T-helper 1 cell (primary cell): ENCODE measurements at places on chromosomes 1 and 21.

- no peak for DNase-seq
These were observed 51.6 kb downstream of the PCBP3 start for GRCh38 chr21:45695086-45695485.

GRCh38 chr1:204268101-204268500 lies 54.3 kb upstream of the GOLT1A start:
- no peak for DNase-seq

- no peak for DNase-seq
These were observed 27.9 kb downstream of the DIP2A start for GRCh38 chr21:46486481-46487126.

DNA sequence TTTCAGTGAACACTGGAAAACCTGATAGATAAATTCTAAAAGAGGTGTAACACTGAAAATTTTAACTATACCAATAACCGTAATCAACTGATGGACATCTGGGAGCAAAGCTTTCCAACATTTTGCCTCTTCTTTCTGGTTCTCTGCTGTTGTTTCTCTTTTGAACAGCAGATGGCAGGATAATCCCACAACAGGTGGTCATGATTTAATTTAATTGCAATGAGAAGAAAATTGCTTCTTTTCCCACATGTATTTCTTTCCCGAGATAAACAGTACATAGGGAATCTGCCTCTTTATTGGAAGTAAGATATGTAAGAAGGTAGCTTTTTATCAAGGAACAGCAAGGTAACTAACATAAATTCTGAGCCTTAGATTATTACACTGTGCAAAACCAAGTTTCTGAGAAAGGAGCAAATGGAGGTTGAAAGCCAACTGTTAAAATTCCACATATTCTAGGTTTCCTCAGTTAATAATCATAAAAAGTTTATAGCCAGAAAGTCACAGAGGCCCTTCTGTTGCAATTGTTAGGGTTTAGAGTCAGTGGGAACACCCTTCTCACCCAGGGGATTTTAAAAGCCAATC lies 72.9 kb downstream of the RPS6KA1 start:
- no peak for DNase-seq

DNA sequence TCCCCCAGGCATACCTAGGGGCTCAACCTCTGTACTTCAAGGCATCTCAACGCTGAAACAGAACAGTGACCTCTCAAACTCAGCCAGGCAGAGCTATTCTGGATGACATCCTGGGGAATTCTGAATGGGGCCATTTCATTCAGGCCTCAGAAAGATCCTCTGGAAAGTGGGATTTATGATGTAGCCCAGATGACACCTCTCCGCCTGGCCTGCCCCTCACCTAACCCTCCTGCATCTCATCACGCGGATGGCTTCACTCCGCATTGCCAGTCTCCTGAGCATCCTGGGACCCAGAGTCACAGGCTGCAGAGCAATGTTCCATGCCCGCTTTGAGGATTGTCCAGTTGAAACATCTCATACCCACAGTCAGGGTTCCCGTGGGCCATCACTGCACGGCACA lies 1.2 kb downstream of the SPATA46 start:
- no peak for DNase-seq

DNA sequence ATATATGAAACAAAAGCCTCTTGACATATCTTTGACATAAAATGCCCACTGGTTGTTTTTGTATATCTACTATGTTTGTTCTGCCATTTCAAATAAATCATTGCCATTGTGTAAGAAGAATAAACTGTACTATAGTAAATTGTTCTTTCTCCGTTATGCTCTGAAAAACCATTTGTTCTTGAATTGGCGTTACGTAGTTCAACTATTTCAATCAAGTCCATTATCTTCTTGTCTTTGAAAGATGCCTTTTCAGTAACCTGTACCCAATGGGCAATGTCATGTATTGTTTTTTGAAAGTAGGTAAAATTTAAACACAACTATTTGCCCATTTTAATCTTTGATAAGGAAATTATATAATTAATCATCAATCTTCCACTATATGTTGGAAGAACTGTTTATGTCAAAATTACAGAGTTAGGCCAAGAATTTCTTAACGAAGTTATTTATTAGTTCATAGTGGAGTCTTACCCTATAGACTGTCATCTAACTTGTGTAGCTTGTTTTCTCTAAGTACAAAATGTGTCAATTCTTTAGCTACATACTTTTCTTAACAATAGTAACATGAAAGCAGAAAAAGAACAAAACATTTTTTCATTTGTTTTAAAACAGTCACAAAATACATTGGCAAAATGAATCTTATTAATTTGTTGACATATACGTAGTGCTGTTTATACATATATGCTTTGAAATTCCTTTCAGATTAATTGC lies 294.8 kb downstream of the PTPRC start:
- DNase-seq: no peak

- no peak for DNase-seq
These were observed 20.6 kb downstream of the CDC73 start for GRCh38 chr1:193142409-193142808.

- DNase-seq: no peak
These were observed 5.0 kb upstream of the PMVK start for GRCh38 chr1:154941333-154942013.

DNA sequence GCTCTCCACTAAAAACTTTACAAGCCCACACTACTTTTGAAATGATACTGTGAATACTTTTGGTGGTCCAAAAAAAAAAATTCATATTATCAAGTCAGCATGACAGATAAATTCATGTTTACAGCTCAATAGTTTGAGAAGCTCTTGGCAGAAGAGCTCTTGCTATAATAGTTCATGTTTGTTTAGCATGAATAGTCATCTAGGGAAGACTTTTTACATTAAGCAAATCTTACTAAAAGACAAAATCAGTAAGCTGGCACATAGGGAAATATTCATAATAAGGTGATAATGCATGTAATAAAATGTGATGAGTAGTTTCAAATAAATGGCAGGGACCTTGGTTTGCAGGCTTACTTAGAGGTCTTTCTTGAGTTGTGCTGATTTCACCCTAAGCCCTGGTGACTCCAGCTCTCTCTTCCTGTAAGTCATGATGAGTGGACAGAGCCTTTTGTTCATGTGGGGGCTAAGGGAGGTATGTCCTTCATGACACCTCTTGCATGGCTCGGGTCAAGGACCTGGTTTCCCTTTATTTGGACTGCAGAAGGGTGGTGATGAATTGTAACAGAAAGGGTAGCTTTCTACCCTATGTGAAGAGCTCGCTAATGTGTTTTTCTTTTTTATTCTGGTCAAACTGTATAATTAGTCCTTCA lies 166.7 kb downstream of the GABPA start:
- DNase-seq: no peak

GRCh38 chr1:68166348-68166747 lies 66.0 kb downstream of the WLS start:
- no peak for DNase-seq

DNA sequence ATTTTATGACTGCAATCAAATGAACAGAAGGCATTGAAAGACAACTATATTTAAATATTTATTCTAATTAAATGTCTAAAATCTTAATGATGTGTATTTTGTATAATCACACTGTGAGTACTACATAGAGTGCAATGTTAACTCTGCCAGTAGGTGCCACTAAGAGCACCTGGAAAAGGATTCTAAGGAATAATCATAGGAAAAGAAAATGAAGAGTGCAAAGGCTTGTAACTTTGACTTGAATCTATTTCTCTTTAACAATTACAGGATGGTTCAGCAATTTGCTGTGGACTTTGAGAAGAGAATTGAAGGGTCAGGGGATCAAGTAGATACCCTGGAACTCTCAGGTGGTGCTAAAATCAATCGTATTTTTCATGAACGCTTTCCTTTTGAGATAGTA lies 200.4 kb downstream of the DNM3 start:
- no peak for DNase-seq

- no peak for DNase-seq
These were observed 19.4 kb downstream of the PLEKHM2 start for GRCh38 chr1:15703562-15703961.

DNA sequence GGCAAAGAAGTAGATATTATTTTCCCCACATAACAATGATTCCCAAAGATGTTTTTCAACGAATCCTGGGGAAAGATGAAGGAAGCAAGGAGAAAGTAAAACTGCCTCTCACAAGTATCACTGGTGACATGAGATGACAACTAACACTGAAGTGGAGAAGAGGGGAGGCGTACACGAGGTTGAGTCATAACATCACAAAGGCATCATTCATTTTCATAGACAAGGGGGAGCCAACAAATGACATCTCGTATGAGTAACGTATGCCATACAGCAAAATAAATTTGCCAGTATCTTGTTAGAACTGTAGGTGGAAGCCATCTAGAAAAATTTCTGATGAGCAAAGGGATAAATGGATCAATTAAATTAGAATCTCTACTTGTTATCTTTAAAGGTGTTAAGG lies 56.6 kb downstream of the ATP1B1 start:
- no peak for DNase-seq

GRCh38 chr1:158689875-158690274 lies 3.4 kb upstream of the SPTA1 start:
- DNase-seq: no peak

GRCh38 chr1:155329980-155330598 lies 9.4 kb downstream of the RUSC1 start:
- no peak for DNase-seq

DNA sequence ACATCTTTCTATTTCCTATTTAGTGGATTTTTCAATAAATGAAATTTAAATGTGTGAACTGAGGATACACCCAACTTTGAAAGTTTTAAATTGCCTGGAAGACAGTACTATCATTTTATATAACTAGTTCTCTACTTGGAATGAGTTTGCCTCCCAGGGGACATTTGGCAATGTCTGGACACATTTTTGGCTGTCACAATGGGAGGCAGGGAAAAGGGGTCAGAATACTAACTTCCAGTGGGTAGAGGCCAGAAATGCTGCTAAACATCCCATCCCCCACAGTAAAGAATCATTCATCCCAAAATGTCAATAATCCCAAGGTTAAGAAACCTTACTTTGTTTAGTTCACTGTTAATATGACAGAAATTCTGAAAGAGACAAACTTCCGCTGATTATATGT lies 13.2 kb upstream of the NRAS start:
- DNase-seq: no peak

DNA sequence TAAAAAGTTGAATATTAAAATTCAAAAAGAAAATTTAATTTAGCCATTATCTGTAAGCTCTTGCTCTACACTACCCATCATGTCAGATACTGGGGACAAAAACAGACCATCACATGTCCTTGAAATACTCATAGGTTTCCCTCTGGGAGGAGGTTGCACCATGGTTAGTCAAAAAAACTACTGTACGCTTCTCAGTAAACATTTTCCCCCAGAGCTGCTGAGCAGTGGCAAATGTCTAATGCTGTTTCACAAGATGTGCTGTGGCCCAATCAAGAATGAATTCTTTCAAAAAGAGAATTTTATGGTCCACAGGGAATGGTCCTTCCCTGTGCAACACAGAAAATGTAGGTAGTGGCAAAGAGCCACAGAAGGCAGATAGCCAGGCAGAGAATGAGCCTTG lies 6.1 kb downstream of the SLC25A24 start:
- DNase-seq: no peak

DNA sequence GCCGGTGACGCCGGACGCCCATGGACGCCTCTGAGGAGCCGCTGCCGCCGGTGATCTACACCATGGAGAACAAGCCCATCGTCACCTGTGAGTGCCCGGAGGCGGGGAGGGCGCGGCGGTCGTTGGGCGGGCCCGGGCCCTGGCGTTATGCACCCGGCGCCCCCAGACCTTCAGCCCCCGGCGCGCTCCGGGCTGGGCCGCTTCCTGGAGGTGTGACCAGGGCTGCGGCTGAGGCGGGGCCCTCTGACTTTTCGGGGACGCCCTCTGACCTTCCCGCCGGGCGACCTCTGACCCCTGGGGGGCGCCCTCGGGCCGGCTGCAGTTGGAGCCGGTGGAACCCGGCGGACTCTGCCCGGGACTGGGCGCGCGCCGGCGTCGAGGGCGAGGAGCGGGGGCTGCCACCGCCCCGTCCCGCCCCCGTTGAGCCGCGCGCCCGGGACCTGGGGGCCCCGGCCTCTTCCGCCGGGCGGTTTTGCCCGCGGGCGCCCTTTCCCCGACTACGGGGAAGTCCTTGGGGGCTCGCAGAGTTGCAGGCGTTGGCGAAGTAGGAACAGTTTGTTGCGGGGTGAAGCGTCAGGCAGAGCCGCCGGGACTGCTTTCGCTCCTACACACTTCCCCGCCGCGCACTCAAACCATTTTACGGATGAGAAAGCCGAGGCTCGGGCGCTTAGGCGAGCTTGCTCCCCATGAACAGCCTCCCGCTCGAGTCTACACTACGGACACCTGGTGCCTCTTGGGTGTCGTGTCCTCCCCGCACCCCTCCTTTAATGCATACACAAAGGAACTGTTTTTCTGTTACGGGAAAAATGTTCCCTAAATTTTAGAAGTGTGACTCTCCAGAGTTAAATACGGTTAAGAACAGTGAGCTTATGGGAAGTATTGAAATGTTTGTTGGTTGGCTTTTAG lies 618 bp downstream of the TRAPPC10 start:
- peak; percentile 88 for DNase-seq

GRCh38 chr21:40049031-40049930 lies 182.0 kb downstream of the PCP4 start:
- no peak for DNase-seq

DNA sequence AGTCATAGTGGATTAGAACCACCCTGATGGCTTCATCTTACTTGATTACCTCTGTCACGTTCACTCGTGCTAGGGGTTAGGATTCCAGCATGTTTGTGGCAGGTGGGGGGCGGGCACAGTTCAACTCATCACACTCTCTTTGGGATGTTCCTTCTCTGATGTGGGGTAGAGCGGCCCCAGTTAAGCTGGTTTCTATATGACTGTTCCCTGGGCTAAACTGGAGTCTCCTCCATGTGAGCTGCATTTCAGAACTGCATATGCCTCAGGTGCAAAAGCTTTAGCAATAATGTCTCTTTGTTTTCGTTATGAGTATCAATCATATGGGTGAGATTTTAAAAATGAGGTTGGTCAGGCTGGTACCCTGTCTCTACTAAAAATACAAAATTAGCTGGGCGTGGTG lies 393.2 kb downstream of the RPS6KC1 start:
- DNase-seq: no peak

GRCh38 chr1:246404078-246404477 lies 103.0 kb downstream of the SMYD3 start:
- no peak for DNase-seq

DNA sequence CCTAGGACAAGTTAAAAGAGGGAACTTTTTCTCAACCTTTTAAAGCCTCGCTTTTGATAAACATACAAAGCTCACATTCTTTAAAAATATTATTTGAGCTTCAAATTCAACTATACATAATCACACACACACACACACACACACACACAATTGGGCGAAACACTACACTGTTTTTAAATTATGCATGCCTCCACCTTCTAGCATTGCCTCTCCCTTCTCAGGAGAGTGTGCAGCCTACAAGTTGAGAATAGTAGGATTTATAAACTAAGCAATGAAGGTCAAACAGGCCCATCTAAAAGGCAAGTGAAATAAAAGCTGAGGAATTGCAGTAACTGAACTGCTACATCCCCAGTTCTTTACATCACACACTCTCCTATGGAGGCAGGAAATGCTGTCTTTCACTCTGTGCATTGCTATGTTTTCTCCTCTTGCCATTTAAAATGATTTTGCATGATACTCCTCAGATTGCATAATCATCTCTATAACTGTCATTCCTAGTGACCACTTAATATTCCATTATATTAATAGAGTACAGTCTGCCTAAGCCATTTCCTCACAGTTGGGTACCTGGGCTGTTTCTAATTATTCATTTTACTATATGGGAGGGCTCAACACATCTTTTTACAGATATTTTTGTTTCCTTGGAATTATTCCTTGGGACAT lies 92.5 kb upstream of the KCNE2 start:
- no peak for DNase-seq

GRCh38 chr21:20647607-20648006 lies 350.6 kb upstream of the NCAM2 start:
- no peak for DNase-seq

- DNase-seq: no peak
These were observed 26.8 kb upstream of the COL6A2 start for GRCh38 chr21:46071082-46071481.
